ENCODE measurements at places on chromosomes 16 and 17.

DNA sequence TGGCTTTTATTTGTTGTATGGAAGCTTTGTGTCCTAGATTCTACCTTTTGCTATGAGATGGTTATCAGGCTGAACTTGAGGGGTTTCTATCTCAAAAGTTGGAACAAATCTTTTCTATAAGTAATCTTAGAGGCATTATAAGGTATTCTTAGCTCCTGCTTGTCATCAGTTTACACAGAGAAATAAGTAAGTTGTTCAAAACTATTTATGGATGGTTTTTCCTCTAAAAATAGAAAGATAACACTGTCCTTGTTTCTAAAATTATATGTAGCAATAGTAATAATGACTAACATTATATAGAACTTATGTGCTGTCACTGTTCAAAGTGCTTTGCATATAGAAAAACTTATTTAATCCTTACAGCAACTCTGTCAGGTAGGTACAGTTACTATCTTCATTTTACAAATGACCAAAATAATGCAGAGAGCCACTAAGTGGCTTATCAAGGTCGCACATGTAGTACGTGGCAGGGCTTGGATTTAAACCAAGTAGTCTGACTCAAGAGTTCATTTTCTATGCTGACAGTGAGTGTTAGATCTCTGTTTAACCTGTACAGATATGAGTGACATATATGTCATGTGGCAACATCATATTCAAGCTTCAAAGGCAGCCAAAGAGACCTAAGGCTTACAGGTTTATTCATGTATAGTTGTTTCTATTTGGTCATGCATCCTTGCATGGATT, 59.0 kb downstream of the PHKB start:
- DNase-seq, result no peak

DNA sequence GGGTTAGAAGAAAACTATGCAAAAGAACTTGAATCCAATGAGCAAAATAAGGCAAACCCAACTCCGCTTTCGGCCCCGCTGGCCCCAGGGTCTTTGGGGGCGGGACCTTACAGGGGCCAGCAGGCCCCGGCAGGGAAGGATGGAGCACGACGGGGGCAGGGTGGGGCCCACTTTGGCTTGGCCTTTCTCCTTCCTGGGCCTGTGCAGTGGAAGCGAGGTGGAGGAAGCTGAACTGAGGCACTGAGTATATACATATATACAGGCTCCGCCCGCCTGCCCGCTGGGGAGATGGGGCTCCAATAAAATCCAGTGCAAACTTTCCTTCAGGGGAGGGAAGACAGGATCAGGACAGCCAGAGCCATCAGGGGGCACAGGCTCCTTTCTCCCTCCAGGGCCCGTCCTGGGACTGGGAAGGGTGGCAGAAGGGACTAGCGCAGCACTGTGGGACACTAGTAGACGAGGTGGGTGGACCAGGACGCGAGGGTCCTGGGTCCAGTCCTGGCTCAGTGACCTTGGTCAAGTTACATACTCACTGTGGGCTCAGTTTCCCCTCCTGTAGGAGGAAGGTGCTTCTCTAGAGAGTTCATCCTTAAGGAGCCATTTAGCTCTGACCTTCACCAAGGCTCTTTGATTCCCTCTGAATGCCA, 20.9 kb upstream of the MPO start:
- no peak for DNase-seq

GRCh38 chr16:471353-472198, 46.1 kb downstream of the RAB11FIP3 start:
- DNase-seq, result no peak

DNA sequence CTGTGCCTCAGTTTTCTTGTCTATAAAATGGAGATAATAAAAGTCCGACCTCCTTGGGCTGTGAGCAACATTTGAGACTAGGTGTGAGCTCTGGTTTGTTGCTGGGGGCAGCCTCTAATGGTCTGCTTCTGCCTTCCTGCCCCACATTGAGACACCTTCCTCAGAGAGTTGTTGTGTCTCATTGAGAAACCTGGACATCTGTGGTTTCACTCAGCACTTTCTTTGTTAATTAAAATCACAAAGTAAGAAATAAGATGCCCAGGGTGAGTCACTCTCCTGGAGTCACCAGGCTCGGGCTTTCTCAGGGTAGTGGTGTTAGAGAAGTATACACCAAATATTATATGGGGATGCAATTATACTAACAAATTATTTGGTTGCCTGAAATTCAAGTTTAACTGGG, 389.2 kb upstream of the SALL1 start:
- DNase-seq, result no peak

DNA sequence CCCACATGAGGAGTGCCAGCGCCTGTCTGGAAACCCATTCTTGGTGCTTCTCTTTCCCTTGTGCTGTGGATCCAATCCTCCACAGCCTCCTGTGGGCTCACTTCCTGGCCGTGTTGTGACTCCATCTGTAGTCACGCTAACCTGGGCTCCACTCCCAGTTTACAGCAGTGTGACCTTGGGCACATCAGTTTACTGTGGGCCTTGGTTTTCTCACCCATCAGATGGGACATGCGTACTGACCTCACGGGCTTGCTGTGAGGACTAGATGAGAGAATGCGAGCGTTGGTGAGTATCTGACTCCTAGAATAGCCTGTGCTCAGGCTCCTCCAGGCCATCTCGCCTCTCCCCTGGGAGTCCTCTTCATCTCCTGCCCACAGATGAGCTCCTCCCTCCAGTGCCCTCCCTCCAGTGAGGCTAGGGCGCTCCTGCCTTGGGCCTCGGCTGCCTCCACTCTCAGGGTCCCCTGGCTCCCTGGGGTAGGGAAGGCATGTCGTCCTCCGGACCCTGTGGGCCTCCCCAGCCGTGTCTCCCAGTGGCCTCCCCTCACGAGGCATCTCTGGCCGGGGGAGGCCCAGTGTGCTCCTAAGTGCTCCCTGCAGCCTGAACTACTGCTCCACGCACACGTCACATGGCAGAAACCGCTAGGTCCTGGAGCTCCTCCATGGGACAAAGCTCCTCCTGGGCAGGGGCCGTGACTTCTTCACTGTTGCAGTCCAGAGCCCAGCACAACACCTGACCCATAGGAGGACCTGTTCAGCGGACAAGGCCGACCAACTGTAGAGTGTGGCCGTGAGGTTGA, 5.2 kb upstream of the FOXJ1 start:
- no peak for DNase-seq

Measured in fibroblast of the aortic adventitia (primary cell).